ENCODE measurements at places on chromosomes 1 and 21.

DNA sequence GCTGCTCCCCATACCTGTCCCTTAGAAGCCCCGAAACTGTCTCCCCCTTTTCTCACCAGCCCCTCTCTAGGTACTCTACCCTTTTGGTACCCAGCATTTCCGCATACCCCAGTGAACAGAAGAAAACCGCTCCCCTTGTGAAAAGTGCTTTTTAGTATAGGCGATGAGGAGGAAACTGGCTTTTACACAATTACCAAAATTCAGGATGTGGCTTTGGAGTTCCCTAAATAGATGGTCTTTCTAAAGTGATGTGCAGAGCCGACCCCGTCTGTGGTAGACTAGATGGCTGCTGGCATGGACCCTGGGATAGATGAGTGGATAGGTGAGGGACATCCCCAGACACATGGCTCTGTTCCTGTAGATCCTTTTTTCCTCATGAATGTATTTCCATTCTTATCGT, 2.6 kb upstream of the PER3 start:
- DNase-seq, result no peak

- no peak for DNase-seq
Measured at GRCh38 chr1:107264561-107264960, 123.7 kb downstream of the NTNG1 start.

DNA sequence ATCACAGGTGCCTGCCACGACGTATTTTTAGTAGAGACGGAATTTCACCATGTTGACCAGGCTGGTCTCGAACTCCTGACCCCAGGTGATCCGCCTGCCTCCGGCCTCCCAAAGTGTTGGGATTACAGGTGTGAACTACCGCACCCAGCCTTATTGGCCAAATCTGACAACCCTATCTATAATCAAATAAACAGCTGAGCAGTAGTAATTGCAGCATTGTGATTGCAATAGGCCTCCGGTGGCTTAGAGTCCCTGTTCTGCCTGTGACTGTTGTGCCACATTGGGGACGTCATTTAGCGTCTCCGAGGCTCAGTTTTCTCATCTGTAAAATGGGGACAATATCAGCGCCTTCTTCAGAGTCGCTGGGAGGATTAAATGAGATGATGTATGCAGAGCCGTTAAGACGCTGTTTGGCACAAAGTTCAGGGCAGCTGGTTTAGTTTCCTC, 569 bp upstream of the CAPN2 start:
- DNase-seq, result no peak

- no peak for DNase-seq
Measured at GRCh38 chr1:10674700-10675609, 121.5 kb downstream of the CASZ1 start.

DNA sequence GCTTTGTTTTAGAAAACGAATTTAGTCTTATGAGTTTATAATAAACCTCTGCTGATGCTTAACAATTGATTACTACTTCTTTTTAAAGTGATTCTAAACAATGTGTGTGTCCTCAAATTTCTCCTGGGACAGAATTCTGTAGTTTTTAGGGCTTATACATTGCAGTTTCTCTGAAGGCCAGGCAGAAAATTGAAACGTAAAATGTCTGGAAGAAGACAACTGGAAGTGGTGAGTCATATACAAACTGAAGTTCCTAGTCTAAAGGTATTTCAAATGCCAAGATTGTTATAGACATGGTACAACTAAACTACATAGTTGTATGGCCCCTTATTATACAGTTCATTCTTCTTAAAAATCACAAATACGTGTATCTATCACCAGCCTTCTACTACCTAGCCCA, 30.5 kb upstream of the RC3H1 start:
- DNase-seq, result no peak

DNA sequence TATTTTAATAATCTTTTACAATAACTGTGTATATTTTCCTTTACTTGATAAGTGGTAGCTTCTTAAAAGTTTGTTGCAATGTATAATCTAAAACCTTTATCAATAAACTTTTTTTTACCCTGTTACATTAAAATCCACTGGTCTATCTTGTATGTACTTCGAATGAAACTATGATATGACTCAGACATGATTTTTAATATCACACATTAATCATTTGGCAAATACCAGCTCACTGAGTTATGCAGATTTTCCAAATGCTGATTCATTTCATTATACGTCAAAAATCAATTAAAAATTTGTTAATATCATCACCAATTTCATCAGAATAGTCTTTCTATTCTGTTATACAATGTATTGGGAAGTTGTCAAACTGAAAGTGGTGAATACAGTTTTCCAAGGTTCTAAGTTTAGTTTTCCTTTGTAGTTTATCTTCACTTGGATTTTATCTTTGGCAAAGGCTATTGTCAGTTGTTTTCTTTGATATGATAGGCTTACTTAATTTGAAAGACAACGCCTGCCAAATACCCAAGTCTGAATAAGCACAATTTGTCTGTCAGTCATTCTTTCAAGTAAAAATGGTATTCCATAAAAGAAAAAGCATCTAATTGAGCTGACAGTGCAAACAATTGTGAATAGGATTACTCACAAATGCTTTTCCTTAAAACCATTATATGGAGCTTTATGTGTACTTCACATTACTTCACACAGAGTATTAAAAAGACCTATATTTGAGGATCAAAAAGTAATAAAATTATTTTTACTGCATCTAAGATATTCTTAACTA, 127.0 kb downstream of the NME7 start:
- DNase-seq, result no peak

- DNase-seq, result no peak
Measured at GRCh38 chr1:59013276-59013927, 229.6 kb upstream of the JUN start.

DNA sequence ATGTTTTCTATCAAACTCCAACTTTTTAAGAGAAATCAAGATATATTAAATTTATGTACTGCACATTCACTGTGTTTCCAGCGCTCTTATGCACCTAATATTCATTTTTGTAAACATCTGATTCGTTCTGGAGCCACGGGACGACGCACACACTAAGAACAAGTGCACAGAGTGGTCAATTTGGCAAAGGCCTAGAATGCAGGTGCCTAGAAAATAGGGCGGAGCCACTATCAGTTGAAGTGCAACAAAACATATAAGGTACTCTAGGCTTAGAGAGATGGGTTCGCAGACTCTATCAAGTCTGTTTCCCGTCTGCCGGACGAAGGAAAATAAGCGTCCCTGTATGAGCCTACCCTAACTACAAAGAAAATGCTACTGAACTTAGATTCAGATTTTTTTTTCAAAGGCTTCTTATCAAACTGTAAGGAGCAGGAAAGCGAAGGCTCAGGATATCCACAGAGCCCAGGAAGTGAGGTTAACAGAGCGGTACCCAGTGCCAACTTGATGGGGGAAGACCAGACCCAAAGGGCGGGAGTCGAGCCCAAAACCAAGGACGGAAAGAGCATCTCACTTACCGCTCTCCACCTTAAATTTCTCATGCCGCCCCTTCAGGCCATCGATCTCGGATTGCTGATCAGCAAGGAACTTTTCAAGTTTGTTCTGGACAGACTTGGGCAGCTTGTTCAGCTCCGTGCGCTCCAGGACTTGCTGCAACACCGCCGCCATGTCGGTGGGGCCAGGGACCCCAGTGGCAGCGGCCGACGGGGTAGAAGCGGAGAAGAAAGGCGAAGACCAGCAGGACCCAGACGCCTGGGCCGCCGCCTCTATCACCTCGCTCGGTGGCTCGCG, 526 bp downstream of the TPR start:
- no peak for DNase-seq

- DNase-seq, result no peak
Measured at GRCh38 chr1:246784621-246785493, 60.6 kb downstream of the SCCPDH start.

- no peak for DNase-seq
Measured at GRCh38 chr1:18556364-18556763, 74.3 kb upstream of the PAX7 start.

DNA sequence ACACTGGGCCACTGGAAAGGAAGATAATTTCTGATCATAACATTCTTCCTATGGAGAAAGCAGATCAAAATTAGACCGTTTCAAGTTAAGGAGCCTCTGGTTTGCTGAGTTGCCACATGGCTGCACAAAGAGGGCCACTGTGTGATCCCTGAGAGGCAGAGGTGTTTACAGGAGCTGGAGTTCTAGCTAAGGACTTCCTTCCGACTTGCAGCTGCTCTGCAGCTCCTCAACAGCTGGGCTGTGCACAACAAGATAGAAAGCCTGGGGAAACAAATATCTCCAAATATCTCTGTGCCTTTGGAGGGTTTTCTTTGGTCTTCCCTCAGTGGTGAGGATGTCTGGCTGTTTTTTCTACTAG, 26.8 kb downstream of the GADD45A start:
- DNase-seq, result no peak

- DNase-seq, result no peak
Measured at GRCh38 chr1:169466259-169467230, 19.2 kb downstream of the SLC19A2 start.

- no peak for DNase-seq
Measured at GRCh38 chr1:154968731-154969130, 1.8 kb downstream of the SHC1 start.

DNA sequence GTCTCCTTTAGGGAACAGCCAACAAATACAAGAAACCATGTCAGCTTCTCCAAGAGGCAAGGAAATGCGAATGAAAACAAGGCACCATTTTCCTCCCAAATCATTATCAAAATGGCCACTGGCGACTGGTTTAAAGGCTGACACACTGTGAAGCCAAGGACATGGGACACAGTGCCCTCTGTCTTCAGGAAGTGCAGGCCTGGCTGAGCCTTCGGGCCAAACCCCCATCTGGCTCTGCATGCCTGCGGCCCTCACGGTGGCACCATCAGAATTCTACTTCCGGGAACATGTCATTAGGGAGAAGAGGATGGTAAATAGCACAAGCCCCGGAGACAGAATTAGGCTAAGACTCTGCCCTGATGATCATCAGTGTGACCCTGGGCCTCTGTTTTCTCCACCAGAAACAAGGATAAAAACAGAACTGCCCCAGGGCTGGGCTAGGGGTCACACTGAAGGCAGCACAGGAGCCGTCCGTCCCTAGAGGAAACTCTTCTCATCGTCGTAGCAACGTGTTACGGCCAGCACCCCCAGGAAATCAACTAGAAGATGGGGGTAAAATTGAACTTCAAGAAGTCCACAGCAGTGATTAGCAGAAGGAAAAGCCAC, 103.5 kb downstream of the NPHP4 start:
- no peak for DNase-seq

- DNase-seq, result no peak
Measured at GRCh38 chr1:209839875-209840546, 12.2 kb downstream of the UTP25 start.

DNA sequence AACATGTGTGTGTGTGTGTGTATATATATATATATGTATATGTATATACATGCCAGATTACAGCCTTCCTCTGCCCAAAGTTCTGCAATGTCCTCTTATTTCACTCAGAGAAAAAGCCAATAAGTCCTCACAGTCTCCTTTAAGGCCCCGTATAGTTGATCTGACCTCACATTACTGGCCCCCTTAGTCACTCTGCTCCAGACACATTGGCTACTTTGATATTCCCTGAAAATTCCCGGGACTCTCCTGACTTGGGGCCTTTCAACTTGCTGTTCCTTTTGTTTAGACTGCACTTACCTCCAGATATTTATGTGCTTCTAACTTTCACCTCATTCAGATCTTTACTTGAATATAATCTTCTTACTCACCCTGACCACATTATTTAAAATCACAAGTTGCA, 4.2 kb upstream of the BSDC1 start:
- DNase-seq, result no peak

- no peak for DNase-seq
Measured at GRCh38 chr1:18703041-18703621, 72.5 kb downstream of the PAX7 start.

GRCh38 chr1:192463661-192464060, 111.9 kb upstream of the RGS1 start:
- DNase-seq, result no peak

DNA sequence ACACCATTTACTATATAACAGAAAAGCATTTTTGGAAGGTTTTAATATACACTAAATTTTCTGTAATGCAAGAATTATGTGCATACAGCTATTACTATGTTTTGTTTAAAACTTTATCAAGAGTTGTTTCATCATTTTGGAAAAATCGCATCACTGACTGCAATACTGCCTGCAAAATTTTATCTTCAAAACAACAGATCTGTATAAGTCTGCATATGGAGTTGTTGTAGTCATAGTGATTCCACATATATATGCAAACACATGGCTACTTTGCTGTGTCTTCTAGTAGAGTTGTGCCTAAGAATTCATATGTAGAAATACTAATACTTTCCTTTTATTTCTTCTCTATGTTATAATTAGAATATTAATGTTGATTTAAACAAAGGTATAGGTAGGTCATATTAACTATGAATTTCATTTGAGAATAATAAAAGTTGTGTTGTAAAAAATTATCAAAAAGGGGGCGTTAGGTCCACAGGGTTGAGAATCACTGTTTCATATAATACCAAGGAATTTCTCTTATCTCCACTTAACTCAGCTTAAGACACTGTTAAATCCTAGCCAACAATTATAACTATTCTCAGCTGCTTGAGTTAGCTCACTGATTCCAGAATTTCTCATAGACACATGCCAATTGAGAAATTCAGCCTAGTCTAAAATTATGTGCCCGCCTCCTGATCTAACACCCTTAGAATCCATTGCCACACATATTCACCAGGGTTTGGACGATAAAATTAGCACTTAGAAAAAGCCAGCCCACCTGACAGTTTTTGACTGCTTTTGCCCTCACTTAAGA, 22.9 kb upstream of the LAMC1 start:
- no peak for DNase-seq

DNA sequence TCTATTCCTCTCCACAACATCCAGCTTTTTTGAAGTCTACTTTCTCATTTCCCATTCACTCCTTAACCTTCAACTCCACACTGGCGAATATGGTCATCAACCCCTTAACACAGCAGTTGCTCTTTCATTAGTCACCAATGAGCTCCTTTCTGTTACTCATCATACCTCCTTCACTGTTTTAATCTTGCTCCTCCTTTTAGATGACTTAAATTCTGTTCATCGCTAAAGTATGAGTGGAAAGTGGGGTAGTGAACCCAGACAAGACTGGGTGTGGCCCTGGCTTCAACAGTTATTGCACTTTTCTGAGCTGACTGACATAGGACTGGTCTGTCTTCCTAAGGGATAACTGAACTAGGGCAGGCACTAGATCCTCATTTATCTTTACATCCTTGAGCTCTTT, 51.3 kb downstream of the AKT3 start:
- DNase-seq, result no peak

GRCh38 chr1:236565530-236565929, 38.8 kb downstream of the HEATR1 start:
- no peak for DNase-seq

Data from stimulated activated CD8-positive, alpha-beta memory T cell treated with anti-CD3 and anti-CD28 coated beads, Interleukin-7, amount 100 ng/mL, for 4 hours (primary cell).